ENCODE measurements at places on chromosomes 1 and 21.

- peak; percentile 29 for DNase-seq
Measured at GRCh38 chr1:147077936-147078605, 94.2 kb downstream of the PRKAB2 start.

GRCh38 chr1:213457733-213458132, 406.7 kb downstream of the RPS6KC1 start:
- DNase-seq, result no peak

DNA sequence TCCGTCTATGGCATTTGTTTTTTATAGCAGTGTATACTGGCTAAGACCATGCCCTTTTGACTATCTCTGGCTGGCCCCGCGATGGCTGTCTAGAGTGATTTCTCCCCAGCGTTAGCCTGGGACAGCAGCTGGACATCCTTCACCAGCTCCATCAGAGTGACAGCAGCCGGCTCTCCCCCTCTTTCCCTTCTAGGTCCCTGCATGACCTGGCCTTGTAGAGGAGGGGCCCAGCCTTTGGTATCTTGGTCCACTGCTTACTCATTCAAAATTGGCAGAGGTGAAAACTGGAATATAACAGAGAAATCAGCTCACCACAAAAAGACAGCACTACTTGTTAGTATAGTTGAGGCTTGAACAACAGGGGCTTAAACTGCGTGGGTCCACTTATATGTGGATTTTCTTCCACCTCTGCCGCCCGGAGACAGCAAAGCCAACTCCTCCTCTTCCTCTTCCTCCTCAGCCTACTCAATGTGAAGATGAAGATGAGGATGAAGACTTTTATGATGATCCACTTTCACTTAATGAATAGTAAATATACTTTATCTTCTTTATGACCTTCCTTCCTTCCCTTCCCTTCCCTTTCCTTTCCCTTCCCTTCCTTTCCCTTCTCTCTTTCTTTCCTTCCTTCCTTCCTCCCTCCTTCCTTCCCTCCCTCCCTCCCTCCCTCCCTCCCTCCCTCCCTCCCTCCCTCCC, 29.4 kb upstream of the B3GALNT2 start:
- no peak for DNase-seq

- no peak for DNase-seq
Measured at GRCh38 chr1:191695865-191696264, 462.4 kb upstream of the RGS18 start.

DNA sequence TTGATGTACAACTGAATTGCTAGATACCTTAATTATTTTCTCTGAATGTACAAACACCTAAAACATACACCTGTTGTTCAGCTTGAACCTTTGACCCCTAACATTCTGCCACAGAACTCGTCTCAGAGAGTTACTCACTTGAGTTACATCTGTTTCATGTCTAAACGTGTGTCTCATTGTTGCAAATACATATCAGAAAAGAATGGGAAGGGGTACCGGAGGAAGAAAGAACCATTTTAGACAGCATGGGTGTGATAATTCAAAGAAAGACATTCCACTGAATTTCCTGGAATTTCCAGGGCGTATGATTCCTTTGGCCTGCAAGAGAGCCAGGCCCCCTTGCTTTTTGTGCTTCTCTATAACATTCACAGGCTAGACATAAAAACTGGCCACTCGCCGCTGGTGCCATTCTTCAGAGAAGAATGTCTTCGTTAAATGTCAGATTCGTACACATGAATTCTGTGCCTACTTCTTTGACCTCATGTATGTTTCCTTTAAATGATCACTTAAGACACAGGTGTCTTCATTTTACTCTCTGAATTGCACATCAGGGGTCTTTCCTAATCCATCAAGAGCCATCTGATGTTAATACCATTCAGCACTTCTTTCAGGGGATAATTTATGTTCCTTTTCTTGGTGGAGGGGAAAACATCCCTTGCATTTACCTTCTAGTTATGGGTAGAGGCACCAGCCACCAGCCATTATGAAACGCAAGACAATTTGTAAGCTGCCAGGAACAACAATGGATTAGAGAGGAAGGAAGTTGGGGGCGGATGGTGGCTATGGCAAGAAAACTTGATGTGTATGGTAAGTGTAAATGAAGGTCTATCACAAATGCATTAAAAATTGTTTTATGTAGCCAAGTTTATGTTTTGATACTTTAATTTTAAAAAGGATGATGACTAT, 12.7 kb downstream of the ATF3 start:
- no peak for DNase-seq

DNA sequence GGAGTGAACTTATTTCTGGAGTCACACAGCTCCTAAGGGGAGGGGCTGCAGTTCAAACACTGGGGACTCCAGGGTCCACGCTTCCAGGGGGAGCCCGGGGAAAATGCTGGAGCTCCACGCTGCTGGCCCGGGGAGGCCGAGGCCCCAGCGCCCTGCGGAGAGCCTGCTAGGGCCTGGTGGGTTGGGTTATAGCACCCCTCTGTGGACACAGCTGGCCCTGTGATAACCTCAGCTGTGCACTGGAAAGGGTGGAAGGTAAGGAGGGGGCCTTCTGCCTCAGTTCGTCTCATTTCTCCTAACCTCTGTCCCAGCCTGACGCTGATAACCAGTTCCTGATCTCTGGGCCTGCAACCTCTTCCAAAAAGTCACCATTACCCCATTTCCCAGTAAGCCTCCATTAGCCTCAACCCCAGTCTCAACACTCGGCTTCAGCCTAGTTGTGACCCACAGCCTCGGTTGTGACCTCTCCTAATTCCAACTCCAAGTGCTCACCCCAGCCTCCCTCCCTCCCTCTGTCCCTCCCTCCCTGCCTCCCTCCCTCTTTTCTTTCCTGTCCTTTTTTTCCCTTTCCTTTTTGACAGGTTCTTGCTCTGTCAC, 7.1 kb downstream of the NBL1 start:
- DNase-seq, result peak; percentile 81

- no peak for DNase-seq
Measured at GRCh38 chr1:25809929-25810328, 9.8 kb upstream of the MTFR1L start.

- DNase-seq, result no peak
Measured at GRCh38 chr21:27590271-27590670, 623.4 kb upstream of the ADAMTS5 start.

GRCh38 chr1:25743164-25744139, 56.5 kb upstream of the SELENON start:
- DNase-seq, result no peak

DNA sequence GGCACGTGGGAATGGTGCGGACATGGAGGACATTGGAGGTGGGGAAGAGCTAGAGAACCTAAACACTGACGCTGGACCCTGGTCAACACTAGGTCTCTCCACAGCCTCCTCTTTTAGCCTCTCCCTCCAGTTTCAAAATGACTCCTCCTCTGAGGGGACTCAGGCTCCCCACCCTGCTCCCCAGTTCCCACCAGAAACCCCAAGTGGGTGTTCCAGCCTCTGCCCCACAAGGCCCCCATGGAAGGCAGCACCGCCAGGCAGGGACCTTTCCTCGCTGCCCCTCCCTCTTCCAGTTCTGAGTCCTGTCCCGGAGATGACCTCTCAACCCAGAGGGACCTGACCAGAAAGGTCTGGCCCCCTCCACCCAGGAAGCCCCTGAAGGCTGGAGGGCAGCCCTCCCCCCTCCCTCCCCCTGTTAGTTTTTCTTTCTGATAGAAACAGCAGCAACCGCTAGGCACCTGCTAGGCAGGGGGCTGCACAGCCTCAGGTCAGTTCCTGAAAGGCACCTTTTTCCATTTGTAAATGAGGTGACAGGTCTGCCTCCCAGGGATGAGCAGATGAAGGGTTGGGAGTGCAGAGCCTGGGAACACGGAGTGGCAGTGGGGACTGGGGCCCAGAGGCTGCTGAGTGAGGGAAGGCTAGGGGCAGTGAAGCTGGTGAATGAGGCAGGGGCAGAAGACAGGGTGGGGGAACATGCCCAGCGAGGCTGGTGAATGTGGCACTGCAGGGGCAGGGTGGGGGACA, 9.3 kb upstream of the ITGB2 start:
- no peak for DNase-seq

- no peak for DNase-seq
Measured at GRCh38 chr1:176693697-176694329, 230.8 kb downstream of the PAPPA2 start.

- no peak for DNase-seq
Measured at GRCh38 chr1:233295975-233296322, 424 bp upstream of the PCNX2 start.

DNA sequence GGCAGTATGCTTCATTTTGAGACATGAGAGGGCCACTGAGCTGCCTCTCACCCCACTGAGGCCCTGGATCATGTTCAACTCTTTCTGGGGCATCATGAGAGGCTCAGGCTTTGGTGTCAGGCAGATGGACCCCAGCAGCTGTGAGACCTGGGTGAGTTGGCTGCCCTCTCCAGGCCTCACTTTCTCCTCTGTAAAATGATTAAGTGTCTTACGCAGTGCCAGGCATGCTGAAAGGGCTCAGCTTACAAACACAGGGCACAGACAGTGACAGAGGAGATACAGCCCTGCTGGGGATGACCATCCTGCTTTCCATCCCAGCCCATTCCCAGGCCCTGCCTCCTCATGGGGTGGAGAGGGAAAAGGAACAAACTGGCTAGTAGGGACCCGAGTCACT, 387.4 kb downstream of the MATN1 start:
- DNase-seq, result peak; percentile 4

DNA sequence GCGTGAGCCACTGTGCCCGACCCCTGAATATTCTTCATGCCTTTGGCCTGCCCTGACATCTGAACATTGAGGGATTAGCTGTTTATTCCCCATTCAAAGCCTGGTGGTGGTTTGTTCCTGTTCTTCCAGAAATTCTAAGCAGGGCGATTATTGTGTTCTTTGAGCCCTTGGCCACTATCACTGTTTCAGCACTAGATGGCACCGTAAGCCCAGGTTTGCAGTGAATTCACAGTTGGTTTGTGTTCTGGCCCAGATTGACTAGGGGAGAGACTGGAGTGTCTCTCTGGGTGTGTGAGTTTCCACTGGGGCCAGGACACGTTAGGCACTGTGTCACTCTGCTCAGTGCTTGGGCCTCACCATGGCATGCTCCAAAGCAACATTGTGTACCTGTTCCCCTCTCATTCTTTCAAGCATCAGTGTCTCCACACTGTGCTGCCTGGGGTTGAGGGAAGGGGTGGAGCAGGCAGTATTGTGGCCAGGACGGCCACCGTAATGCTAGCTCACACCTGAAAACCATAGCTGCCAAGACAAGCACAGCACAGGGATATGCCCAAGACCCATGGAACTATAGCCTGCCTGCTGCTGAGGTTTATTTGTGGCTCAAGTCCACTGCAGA, 52.7 kb downstream of the PKN2 start:
- DNase-seq, result peak; percentile 56

- no peak for DNase-seq
Measured at GRCh38 chr1:207311888-207312603, 9.4 kb upstream of the CD55 start.

DNA sequence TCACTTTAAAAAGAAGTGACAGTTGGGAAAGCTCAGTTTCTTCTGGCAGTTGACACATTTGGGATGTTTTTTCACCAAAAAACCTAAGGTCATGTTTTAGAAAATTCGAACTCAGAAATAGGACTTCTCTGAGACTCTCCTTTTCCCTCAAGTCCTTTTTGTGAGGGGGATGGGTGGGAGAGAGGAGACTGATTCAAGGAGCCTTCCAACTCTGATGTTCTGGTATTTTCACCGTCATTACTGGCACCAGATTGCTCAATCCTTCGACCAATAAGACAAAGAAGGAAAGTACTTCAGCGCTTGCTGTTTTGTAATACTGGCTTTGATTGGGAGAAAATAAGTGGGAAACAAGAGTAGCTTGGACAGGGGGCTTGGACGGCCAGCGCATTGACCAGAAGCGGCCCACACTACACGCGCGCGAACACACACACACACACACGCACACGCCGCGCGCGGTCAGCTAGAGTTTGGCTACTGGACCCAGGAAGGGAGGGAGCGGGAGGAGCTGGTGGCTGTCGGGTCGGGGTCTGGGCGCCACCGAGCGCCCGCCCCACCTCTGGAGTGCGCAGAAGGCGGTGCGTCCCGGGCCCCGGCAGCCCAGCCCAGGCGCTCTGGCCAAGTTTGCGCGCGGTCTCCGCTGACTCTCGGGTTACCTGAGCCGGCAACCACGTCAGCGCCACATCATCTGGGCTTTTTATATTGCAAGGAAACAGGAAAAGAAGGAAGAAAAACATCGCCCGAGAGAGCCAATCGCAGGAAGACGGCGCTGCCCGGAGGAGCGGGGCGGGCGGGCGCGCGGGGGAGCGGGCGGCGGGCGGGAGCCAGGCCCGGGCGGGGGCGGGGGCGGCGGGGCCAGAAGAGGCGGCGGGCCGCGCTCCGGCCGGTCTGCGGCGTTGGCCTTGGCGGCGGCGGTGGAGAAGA, at the start of gene KCNK1:
KCNK1 (plus strand) TSS at position 855 of the 921 bp plus-strand sequence; CDS start at position 921, 66 bp downstream.
- peak; percentile 92 for DNase-seq

- no peak for DNase-seq
Measured at GRCh38 chr1:41876576-41877445, 41.9 kb downstream of the HIVEP3 start.

DNA sequence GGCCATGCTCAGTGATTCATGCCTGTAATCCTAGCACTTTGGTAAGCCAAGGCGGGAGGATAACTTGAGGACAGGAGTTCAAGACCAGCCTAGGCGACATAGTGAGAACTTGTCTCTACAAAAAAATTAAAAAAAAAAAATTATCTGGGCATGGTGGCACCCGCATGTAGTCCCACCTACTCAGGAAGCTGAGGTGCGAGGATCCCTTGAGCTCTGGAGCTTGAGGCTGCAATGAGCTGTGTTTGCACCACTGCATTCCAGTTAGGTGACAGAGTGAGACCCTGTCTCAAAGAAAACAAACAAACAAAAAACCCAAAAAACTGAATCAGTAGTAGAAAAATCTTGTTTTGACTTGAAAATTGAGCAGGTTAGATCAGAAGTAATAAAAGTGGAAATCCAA, 67.1 kb upstream of the IPO9 start:
- no peak for DNase-seq

DNA sequence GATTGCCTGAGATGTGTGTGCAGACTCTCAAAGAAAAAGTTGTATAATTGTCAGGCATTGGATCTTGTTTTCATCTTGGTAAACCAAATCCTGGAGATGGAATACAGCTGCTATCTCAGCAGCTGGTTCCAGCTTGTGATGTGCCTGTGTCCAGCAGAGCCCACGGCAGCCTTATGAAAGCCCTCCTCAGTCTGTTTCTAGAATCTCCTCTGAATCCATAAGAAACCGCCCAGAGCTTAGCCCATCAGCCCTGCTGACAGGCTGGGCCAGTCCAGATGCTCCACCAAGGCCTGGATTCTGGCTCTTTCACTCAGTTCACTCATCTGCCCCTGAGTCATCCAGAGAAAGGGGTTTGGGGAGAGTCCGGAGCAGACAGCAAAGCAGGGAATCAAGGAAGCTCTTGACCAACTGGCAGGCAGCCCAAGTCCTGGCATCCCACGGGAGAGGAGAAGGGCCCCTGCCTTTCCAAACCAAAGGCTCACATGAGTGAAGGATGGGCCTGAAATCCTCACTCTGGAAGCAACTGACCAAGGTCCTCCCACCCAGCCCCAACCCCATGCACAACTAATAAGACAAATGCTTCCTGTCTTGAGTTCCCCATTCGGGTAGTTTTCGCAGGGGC, 45.7 kb downstream of the NAV1 start:
- DNase-seq, result no peak

- DNase-seq, result no peak
Measured at GRCh38 chr1:41153750-41154274, 88.3 kb downstream of the SCMH1 start.

Measured in iPS-NIHi11 (cell line).